ENCODE measurements at places on chromosomes 4 and X. TPM values are rescaled to one million over a fixed set of nuclear protein-coding genes. Genes with fewer than 3 reads are reported as not detected.

The TMPRSS11D gene
- total RNA-seq: not detected

The GRID2 gene
- 19.4 TPM for total RNA-seq

The CT55 gene
- total RNA-seq: 0.24 TPM

GRCh38 chr4:148633720-148634119 lies 191.5 kb upstream of the NR3C2 start:
- no peak for DNase-seq

DNA sequence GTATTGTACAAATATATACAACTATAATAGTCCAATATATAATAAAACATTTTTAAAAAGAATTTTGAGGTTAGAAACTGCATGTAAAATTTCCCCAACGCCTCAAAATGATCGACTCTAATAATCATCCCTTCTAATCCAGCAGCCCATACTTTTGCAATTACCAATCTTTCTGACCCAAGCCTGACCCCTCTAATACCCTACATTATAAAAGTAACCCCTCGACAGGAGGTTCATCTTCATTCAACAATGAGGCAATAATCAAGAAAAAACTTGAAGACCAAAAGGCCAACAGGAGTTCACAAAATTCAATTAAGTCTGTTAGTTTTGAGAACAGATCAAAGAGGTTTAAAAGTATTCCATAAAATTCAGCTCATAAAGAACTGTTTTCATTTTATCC lies 393.5 kb downstream of the GPM6A start:
- DNase-seq: no peak

DNA sequence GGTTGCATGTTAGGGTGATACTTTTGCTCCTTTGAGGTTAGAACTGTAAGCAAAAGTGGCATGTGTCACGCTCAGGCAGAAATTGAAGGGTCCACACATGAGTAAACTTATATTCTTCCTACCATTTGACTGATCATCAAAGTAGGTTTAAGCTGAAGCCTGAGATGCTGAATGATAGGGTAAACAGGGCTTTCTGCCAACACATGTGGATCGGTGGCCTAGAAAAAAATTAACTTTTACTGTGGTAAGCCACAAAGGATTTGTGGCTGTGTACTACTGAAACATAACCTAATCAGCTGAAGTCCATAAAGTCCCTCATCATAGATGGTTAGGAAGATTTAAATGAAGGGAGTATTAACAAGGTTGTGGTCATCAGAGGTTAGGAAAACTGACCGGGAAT lies 1070.1 kb downstream of the STPG2 start:
- DNase-seq: no peak

The C4orf50 gene
- total RNA-seq: 0.17 TPM

The TGIF2LX gene
- total RNA-seq: not detected

The SPANXA2 gene
- not detected for total RNA-seq

- peak; percentile 46 for DNase-seq
Measured at GRCh38 chr4:129446074-129446473, 350.1 kb downstream of the C4orf33 start.

The MAGEA2 gene
- total RNA-seq: 0.22 TPM

GRCh38 chrX:22963196-22963595 lies 36.6 kb upstream of the DDX53 start:
- no peak for DNase-seq

GRCh38 chr4:81509822-81510221 lies 38.1 kb upstream of the RASGEF1B start:
- DNase-seq: no peak

GRCh38 chr4:74339501-74339900 lies 25.4 kb upstream of the EREG start:
- DNase-seq: no peak

DNA sequence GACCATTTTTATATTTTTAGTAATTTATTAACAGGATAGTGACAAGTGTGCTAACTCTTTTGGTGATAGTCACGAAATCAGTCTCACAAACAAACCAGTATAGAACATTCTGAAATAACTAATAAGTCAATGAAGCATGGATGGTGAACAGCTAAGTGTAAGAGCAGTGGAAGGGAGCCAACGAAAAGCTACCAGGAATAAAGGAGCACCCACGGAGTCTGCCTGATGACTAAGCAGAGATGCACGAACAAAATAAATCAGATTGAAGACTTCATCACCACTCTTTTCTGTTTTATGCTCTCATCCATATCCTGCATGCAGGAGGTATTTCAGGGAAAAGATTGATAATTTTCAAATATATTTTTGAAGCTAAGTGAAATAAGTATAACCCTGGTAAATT lies 891.1 kb upstream of the HS3ST1 start:
- no peak for DNase-seq

The SMR3B gene
- total RNA-seq: not detected

DNA sequence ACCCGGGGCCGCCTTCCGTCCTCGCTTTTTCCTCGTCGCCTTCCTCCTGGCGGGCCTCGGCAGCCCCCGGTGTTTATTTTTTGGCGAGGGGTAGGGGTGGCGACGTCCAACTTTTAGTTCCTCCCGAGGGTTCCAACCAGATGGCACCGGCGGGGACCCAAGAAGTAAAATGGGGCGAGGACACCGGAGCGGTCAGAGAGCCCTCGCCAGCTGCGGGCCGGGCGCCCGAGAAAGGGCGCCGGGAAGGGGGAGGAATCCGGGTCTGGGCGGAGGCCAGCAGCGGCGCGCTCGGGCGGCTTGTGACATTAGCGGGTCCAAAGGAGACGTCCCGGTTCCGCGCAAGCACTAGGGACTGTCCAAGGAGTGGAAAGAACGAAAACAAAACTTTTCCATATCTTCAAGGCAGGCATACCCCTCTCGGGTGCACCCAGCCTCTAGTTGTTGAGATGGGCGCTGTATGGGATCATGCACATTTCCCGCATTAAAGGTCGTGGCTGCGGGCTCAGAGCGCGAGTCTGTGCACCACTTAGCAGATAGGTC lies 691 bp upstream of the USP46 start:
- no peak for DNase-seq

- DNase-seq: no peak
Measured at GRCh38 chr4:70614184-70614555, 14.4 kb upstream of the ENAM start.

GRCh38 chr4:175986-176385 lies 51.7 kb downstream of the ZNF718 start:
- no peak for DNase-seq

The ENOX2 gene
- total RNA-seq: 16.8 TPM

GRCh38 chrX:9301836-9302235 lies 163.0 kb upstream of the TBL1X start:
- no peak for DNase-seq

The TSR2 gene
- total RNA-seq: 51.5 TPM

- DNase-seq: no peak
Measured at GRCh38 chrX:57445076-57445475, 146.7 kb upstream of the ZXDB start.

The ADH4 gene
- total RNA-seq: not detected

The GAGE12E gene
- not detected for total RNA-seq

The SHROOM2 gene
- 15.3 TPM for total RNA-seq

Measured in H9 (cell line).